T-helper 9 cell (primary cell): ENCODE measurements at places on chromosomes 3 and 15.

DNA sequence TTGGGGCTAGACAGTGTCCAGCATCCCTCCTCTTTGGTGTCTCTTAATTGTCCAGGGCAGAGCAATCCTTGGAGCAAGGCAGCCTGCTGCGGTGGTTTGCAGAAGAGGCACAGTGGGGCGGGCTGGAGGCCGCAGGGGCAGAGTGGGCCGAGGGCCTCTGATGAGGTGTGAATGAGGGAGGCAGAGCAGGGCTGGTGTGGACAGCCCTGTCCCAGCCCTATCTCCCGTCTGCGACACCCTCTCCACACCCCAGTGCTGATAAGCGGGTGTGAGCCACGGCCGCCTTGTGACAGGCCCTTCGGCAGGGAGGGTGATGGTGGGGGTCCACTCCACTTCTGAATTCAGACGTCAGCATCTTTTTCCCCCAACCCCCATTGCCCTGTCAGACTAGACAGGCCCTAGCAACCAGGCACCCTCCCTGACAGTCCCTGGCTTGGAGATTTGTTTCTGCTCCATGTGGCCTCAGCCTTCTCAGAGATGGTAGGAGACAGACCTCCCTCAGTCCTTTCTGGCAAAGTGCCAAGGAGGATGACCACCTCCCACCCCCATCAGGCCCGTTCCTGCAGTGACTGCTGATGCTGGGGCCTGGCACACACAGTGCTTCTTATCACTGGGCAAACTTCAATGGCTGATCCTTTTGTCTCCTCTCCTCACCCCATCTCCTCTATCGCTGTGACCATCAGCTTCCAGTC lies 37.3 kb downstream of the EXOG start:
- DNase-seq, result no peak

DNA sequence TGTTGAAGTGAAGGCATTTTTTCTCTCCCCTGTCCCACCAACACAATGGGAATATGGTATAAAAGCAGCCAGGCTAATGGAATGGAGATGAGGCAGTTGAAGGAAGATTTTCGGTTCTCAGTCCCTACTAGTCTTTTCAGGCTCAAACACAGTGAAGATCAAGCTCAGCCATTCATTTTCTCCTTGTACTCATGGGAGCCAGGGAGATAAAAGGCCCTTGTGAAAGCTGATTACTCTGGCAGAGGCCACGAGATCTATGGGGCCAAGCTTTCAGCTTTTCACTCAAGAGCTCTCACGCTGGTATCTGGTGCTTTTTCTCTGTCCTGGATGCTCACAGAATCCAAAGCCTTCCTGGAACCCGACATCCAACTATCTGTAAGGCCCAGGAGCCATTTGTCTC lies 14.5 kb upstream of the FAN1 start:
- no peak for DNase-seq

DNA sequence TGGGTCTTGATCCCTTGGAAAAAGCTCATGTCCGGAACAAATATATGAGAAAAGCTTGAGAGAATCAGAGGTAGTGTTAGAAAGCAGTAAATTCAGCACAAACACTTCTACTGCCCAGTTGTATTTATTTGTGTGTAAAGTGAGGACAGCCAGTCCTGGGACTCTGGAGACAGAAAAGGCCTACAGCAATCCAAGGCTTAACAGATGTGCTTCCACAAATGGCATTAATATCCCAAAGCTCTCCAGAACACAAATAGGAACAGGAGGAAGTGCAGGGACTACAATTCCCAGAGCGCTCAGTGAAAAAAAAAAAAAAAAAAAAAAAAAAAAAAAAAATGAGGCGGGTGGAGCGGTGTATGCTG lies 390 bp upstream of the AP2M1 start:
- DNase-seq, result no peak

DNA sequence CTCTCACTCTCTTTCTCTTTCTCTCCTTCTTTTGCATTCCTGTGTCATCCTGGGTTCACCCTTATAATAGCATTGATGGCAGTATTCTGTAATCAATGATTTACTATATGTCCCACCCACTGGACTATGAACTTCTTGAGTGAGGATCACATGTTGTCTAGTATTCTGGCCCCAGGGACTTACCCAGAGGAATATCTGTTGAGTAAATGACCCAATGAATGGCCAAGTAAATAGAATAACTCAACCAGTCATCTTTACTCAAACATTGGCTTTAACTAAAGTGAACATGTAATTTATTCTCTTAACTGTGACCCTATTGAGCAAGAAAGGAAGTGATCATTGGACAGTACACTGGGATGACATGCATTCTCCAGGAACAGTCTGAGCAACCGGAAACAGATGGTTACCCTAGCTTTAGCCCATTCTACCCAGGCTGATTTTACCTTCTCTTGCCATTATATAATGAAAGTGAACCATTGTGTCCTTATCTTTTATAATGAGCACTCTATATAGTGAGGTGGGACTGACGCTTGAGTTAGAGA lies 94.5 kb upstream of the SOX14 start:
- no peak for DNase-seq

DNA sequence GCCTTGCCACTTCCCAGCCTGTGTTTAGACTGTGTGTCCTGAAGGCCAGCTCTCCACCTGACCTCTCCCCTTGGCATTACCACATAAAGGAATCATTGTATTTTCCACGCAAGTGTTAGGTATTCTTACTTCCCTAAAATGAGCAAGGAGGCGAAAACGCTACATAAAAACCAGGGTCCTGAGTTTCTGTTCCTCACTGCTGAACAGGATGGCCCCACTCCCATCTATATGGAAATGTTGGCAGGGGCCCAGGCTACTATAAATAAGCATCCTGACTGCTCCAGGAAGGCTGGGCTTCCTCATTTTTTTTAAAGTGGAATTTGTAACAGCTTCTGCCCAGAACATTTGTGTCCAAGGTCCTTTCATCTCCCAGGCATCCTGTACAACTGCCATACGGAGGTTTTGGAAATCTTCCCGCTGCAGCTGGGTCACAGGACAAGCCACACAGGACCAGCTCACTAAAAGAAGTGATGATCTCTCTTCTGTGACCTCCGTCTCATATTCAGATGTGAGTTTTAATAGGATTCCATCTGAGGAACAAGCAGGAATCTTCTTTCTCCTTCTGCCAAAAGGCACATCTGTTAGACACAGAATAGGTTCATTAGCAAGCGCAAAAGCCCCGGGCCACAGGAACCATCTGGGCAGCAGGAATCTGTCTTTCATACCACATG lies 56.4 kb upstream of the LIMD1 start:
- no peak for DNase-seq

DNA sequence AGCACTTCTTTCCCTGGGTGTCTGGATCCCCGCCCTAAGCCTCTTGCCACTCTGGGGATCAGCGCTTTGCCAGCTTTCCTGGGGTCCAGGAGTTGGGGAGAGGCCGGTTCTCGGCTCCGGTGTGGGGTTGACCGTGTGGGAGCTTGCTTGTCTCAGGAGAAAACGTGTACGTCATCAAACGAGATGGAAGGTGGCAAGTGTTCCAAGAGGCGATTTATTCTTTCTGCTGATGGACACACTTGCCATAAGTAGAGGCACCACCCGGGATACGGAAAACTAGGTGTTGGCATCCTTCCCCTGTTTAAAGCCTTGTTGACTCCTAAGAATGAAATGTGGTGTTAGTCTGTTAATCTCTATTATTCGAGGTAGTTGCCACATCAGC lies 295 bp downstream of the ZWILCH start:
- DNase-seq, result no peak

GRCh38 chr3:54045061-54045815 lies 77.1 kb upstream of the CACNA2D3 start:
- no peak for DNase-seq

DNA sequence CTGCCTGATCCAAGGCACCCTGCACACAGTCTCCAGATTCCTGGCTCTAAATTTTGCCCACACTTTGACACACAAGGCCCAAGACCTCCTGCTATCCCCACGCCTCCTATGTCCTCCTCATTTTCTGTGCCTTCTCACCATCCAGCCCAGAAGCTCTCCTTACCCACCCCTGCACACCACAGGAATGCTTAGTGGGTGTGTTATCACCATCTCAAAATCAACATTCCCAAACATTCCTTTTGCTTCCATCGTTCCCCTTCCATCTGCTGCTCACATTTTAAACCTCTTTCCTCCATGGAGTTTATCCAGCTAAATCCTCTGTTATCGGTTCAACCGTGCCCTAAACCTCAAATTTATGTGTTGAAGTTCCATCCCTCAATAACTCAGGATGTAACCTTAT lies 43.9 kb downstream of the DGKG start:
- no peak for DNase-seq

DNA sequence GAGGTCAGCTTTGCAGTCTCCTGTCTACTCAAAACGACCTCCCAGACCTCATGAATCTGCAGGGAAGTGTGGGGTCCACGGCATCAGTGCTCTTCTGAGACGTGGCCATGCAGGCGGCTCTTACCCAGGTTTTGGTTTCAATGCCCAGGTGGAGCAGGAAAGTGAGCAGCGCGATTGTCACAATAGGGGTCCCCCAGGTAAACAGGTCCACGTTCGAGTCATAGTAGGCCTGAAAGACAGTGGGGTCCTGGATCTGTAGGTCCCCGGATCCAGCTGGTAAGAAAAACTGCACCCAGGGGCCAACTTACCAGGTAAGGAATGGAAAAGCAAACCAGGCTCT lies 182.5 kb downstream of the ATP10A start:
- DNase-seq, result no peak

GRCh38 chr15:72503147-72503546 lies 29.0 kb downstream of the ARIH1 start:
- no peak for DNase-seq

- no peak for DNase-seq
These were observed 102.7 kb upstream of the UMPS start for GRCh38 chr3:124627501-124627908.

- no peak for DNase-seq
These were observed 76.5 kb upstream of the ALDH1A3 start for GRCh38 chr15:100803171-100803440.

DNA sequence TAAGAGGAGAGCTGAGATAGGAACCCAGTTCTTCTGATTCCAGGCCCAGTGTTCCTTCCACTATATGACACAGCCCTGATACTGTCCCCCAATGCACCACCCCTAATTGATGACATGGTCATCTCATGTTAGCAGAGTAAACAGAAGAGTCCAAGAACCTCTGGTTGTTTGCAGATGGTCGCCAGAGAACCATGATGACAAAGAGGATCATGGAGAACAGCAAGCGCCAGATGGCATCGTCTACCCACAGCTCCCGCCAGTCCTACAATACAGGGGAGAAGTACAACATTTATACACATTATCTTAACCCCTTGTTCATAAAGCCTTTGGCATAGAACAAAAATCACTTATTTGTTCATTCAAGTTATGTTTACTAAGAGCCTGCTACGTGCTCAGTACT lies 18.5 kb upstream of the VPS39 start:
- no peak for DNase-seq

DNA sequence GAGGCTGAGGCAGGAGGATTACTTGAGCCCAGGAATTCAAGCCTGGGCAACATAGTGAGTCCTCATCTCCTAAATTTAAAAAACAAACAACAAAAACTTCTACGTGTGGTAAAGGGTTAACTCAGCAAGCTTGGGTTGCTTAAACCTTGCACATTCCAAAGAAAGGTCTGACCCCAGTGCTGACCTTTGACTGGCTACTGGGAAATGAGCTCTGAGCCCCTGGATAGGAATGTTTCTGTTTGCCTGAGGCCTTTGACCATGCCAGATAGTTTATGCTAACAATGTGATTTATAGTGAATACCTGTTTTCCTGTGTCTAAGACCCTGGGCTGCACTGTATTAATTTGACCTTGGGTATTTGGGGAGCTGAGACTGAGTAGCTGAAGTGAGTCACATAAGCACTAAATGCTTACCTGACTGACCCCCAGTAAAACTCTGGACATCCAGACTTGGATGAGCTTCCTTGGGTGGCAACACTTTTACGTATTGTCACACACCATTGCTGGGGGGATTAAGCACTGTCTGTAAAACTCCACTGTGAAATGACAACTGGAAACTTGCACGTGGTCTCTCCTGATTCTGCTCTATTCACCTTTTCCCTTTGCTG lies 20.7 kb downstream of the TCAIM start:
- no peak for DNase-seq

- DNase-seq, result no peak
These were observed 141.8 kb downstream of the OPA1 start for GRCh38 chr3:193734737-193735366.

- no peak for DNase-seq
These were observed 6.2 kb downstream of the PPARG start for GRCh38 chr3:12294885-12295580.

- no peak for DNase-seq
These were observed 25.2 kb downstream of the LRRK1 start for GRCh38 chr15:100944244-100944895.

GRCh38 chr15:100728371-100729201 lies 126.2 kb downstream of the ASB7 start:
- no peak for DNase-seq

DNA sequence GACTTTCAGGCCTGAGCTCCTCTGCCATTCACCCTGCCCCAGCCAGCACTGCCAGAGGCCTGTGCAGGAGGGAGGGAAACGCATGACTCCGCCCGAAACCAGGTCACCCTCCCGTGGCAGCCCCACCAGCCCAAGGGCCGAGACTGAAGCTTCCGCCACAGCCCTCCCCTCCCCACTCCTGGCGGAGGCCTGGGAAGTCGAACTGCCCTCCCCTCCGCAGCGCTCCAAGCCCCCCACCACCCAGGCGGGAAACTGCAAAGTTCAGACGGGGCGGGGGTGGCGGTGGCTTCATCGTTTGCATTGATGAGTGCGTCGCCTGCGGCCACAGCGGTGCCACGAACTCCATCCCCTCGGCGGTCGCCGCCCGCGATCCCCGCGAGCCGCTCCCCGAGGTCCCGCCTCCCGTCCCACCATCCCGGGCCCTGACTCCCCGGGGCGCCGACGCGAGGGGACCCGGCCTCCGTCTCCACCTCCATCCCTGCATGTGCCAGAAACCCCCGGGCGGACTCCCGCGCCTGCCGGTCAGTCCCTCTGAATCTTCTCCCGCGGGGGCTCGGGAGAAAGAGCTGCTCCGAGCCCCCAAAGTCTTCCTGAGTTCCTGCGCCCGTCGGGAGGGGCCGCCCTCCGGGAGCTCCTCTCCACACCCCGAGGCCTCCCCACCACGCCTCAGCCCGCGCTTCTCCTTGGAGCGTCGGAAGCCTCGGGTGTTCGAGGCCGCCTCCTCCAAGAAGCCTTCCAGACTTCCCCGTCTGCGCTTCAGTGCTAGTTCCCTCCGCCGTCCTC lies 698 bp downstream of the MELTF start:
- no peak for DNase-seq

- DNase-seq, result no peak
These were observed 43.7 kb downstream of the PARP15 start for GRCh38 chr3:122621112-122621511.
